ENCODE measurements at places on chromosomes 2 and 18.

DNA sequence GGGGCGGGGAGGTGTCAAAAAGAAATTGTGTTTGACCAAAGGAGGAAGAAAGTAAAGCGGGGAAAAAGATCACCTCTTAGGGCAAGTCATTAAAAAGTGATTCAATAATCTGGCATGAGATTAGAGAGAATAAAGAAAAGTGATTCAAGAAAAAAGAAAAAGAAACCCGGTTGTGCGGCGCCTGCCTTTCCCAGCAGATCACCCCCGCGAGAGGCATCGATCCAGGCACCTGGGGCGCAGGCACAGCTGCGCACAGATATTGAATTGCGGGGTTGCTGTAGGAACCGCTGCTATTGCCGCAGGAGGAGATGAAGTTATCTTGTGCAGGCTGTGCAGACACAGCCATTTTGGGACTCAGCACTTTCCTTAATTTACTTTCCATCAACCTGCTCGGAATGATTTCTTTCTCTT, 71.2 kb downstream of the PLB1 start:
- DNase-seq = no peak

DNA sequence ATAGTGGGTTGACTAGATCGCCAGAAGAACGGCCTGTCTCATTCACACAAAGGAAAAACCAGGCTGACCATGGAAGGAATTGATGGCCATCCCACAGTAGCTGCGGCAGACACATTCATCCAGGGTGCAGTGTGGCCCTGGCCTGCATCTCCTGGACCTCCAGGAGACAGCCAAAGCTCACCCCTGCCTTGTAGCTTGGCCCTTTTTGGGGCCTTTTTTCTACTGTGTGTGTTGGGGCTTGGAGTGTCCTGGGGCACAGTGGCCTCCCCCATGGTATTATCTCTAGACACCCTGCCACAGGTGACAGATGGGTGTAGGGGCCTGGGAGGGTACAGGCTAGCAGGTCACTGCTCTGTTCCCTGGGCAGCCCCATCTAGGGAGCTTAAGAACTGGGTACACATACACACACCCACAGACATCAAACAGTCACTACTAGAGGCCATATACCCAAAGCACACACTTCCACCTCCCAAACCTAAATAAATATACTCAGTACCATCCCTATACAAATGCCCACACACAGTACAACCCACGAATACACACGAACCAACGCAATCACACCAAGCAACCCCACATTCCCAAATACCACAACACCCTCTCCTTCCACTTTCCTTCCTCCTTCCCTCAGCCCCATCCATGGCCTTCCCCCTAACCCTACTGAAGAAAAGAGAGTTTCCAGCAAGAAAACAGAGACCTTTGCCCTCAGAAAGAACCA, 8.6 kb downstream of the EN1 start:
- DNase-seq = no peak

GRCh38 chr2:164802095-164802707, 39.4 kb downstream of the COBLL1 start:
- DNase-seq = no peak

DNA sequence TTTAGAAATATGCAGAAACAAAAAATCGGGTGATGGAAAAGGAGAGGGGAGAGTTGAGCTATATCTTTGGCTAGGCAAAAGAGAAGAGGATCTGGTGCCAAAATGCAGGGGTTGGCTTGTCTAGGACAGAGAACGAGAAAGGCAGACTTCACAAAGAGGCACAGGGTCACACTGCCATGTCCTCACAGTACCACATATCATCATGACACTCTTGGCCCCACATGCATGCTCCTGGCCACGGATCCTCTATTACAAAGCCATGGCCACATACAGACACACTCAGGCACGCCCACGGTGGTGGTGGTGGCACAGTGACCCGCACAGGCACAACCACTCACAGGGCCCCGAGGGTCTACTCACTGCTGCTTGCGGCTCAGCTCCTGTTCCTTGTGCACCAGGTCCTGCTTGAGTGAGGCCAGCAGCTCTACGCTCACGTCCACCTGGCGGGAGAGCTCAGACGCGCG, 15.9 kb downstream of the FBXO41 start:
- DNase-seq = no peak

- DNase-seq = peak; percentile 15
These were observed 94.8 kb upstream of the CXCR4 start for GRCh38 chr2:136212426-136213378.

DNA sequence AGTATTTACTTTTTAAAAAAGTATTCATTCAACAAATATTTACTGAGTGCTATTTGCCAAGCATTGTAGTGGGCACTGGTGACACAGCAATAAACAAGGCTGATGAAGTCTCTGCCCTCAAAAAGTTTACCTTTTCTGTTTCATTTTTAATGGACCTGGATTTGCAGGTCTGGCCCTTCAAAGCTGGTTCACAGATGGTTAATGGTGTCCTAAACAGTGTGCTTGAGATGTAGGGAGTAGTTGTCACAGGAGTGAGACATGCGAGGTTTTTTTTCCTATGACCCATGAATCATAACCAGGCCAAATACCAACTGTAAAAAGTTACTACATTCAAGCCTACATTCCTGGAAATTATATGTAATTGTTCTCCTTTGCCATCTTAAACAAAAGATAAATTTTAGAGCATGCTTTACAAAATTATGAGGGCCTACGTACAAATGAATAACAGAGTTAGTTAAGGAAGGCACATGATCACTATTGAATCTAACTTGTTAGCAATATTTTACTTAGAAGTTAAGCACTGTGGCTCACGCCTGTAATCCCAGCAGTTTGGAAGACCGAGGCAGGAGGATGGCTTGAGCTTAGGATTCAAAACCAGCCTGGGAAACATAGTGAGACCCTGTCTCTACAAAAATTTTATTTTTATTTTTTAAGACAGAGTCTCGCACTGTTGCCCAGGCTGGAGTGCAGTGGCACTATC, 223.9 kb downstream of the MBD5 start:
- DNase-seq = no peak

DNA sequence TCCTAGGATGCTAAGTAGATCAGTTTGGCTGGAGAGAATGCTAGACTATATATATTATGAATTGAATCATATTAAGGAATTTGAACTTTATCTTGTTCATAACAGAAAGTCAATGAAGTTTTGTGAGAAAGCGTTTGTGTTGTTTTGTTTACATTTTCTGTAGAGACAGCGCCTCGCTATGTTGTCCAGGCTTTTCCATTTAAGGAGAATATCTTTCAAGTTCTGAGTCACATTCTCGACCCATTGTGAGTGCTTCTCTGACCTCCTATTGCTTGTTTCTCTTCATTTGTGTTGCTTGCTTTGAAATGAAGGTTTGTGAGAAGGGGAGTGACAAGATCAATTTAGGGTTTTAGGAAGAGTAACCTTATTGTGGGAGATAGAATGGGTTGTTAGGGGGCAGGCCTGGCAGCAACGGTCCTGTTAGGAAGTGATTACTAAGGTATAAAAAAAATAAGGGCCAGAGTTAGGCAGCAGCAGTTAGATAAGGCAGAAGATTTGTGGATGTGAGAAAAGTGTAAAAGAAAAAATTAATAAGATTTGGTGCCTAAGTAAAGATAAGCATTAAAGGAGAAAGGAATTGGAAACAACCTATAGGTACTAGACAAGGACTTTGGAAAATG, 47.6 kb upstream of the ACVR1 start:
- DNase-seq = no peak

DNA sequence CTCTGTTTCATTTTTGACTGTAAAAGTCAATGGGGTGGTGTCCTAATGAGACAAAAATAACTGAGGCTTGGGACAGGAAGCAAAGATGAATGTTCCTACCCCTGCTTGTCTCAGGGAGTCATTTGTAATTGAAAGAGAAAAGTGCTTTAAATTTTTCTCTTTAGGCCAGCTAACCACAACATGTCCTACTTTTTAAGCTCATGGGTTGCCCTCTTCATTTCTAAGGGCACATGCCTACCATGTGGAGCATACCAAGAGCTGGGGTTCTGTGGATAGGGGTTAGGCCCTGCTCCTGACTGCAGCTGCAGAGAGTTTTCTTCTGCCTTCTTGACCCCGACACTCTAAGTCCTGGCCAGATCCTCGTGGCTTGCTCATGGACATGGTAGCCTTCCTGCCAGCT, 96.8 kb upstream of the ARL4C start:
- no peak for DNase-seq

GRCh38 chr2:164061129-164061746, 325.4 kb upstream of the FIGN start:
- no peak for DNase-seq

- DNase-seq = no peak
These were observed 42.1 kb downstream of the MYCN start for GRCh38 chr2:15982285-15983044.

DNA sequence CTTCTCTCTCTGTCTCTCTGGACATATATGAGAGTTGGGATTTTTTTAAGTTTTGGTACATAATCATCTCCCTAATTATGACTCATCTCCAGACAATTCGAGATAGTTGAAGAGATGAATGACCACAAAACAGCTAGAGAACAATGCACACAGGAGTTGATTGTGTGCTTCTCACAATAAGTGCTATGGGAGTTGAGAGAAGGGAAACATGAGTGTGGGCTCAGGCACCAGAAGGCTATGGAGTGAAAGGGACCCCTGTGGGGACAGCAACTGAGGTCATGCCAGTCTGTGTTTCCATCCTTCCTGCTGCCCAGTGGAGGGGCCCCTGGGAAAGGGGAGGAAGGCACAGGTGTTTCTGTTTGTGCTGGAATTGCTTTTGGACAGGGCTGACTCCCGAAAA, 6.5 kb upstream of the YWHAQ start:
- DNase-seq = no peak
